ENCODE measurements at places on chromosomes 12 and 14.

GRCh38 chr14:74411671-74412070 lies 14.3 kb downstream of the SYNDIG1L start:
- DNase-seq, result no peak

GRCh38 chr12:64968989-64969819 lies 144.8 kb downstream of the TBC1D30 start:
- no peak for DNase-seq

- no peak for DNase-seq
Measured at GRCh38 chr12:127881371-127882140, 385.4 kb upstream of the TMEM132C start.

DNA sequence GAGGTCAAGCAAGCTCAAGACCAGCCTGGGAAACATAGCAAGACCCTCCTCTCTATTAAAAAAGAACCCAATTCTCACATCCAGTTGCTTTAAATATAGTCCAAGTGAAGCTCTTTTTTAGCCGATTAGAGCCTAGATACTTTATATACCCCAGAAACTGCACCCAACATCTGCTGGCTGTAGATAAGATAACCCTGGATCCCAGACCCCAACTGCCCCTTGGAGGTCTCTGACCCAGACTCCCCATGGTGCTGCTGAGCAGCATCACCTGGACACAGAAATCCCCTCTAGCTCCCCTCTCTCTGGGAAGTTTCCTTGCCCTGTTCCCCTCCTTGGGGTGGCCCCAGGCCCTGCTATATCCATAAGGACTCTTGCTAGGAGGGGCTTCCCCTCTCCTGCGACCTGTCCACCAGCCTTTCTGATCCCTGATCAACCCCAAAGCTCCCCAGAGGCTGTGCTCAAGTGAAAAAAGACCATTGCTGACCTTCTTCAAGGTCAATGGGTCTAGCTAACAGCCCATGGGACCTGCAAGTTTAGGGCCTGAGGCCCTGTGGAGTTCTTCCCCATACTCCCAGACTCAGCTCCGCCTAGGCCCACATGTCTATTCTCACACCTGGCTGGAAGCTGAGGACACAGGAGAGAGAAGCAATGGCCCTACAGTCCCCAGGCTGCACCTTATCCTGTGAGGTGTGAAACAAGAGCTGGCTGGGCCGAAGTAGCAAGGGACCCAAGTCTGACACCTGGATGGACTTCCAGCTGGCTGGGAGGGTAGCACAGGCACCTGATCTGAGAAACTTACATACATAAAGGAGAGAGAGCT lies 56.2 kb downstream of the ARL6IP4 start:
- no peak for DNase-seq

GRCh38 chr12:46774322-46774633 lies 51.5 kb downstream of the SLC38A4 start:
- no peak for DNase-seq

GRCh38 chr12:4789776-4790175 lies 69.6 kb downstream of the GALNT8 start:
- no peak for DNase-seq

DNA sequence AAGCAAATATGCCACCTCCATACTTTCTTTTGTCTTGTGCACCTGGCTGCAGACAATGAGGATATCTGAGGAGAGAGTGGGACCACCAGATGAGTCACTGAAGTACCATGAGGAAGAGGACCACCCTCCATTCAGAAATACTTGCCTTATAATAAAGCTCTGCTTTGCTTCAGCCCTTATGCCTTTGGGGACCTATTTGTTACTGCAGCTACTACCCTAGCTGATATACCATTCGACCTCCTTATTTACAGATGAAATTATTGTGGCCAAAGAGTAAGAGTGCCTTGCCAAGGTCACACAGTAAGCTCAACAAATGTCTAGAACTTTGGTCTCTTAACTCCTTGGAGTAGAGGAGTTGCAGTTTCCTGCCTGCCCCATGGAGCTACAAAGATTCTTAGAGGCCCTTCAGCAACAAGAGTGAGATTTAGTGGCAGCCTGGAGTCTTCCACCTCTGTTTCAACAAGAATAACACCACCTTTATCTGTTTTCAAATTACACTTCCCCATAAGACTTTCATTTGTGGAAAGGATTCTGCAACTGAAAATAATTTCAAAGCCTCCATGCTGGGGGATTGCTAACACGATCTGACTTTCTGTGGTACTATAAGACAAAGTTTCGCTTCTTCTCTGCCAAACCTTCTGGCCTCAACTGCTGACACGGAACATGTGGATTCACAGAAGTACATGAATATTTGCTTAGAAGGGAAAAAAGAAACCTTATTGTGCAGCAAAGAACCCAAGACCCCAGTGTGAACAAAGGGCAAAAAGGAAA lies 3.6 kb downstream of the CMKLR1 start:
- DNase-seq, result no peak

- DNase-seq, result no peak
Measured at GRCh38 chr12:112798048-112798760, 6.7 kb downstream of the RPH3A start.

- no peak for DNase-seq
Measured at GRCh38 chr14:102840771-102841528, 63.7 kb downstream of the TRAF3 start.

DNA sequence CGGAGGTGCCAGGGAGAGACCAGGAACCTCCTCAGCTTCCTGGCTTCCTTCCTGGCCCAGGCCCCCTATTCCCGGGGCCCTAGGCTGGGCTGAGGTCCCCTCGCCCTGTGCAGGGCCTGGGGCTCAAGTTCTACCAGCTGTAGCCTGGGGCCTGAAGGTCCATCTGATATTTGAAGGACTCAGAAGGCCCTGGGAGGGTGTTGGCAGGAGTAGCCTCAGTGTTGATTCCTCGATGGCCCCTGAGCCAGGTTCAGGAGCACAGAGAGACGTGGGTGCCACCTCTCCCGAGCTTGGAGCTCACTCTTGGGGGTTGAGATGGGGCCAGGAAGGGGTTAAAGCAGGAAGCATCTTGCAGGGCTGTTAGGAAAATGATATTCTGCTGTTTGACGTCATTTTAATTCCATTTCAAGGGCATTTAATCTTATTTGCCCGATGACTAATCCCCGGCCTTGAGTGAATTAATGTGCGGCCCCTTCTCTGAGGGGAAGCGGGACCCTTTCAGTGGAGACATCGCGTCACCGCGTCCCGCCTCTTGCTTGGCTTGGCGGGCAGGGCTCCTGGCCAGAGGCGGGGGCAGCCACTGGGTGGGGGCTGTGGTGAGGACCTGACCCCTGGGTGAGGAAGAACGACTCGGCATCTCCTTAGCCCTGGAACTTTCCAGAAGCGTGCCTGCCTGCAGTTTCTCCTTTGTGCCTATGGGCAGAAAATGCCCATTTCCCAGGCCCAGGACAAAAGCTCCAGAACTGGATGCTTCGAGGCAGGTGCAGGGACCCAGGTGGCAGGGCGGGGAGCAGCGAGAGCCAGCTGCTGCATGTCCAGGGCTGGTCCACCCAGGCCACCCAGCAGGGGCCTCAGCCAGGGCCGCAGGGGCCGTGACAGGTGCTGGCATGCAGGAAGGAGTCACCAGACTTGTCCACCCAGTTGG lies 158.3 kb downstream of the KIF26A start:
- no peak for DNase-seq

DNA sequence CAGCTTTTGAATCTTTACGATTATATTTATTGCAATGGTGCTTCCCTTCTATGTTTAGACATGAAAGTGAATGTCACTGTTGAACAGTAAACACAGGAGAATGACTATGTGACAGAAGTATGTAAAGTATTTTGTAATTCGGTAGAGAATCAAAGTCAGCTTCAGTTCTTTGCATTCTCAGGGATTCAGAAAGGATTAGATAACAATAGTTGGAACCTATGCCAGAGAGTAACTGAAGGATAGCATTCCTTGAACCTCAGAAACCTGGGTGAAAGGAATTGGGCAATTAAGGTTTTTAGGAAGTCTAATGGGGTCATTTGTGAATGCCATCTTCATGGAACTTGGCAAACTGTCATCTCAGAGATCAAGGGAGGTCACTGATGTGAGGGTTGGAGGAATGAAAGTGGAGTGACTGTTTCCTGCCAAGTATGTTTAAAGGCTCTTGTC lies 305.3 kb upstream of the DDHD1 start:
- DNase-seq, result no peak

GRCh38 chr12:53380794-53381730 lies 1.1 kb downstream of the SP1 start:
- no peak for DNase-seq

DNA sequence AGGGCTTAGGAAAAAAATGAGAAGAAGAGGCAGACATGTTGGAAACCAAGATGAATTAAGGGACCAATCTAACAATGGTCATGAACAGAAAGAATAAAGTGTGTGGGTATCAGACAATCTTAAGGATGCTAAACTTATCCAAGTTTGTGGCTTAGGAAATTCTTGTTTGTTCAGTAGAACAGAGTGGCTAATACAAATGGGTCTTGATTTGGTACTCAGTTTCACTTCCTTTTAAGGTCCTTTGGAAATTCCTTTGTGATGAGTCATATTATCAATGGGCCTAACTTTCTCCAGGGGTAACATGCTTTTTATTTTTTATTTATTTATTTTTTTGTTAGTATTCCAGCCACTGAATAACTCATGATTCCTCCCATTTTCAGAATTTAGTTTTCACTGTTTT lies 1154.7 kb upstream of the FLRT2 start:
- DNase-seq, result no peak

DNA sequence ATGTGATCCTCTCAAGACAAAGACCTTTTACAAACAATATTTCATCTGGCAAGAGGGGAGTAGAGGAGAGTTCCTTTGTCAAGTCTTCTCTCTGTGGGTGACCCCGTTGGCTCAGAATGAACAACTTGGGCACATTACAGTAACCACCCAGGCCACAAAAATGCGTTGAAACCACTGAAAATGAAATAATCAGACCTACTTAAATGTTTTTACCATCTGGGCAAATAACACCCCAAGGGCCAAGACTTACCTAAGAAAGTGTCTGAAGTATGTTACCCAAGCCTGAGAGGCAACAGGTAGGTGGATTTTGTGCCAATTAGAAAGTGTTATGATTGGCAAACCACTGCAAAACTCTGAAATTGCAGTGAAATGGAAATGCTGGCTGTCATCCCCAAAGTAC lies 1.3 kb downstream of the TC2N start:
- no peak for DNase-seq

DNA sequence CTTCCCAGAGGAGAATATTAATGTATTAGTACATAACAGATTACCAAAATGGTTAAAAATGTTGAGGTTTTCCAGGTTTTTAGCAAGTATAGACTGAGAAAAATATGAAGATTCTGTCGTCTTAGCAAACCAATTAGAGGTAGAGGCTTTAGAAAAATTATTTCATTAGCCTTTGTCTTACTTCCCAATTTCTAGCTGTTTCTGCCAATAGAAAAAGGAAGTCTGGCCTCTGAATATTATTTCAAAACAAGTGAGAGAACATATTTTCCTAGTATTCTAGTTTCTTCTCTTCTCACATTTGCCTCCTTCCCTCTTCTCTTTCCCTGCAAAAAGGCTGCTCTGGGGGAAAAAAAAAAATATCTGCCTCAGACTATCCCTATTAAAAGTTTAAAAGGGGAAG lies 16.4 kb downstream of the IPO8 start:
- no peak for DNase-seq

DNA sequence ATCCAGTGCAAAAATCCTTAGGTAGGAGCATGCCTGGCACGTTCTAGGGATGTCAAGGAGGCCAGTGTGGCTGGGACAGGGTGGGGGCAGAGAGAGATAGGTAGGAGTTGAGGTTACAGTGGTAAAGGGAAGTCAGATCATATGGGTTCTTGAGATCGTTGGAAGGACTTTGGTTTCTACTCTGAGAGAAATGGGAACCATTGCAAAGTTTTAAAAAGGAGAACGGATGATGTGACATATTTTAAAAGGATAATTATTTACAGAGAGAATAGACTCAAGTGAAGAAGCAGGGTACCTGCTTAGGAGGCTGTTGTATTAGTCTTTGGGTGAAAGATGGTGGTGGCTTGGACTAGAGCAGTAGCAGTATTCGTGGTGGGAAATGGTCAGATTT lies 47.6 kb upstream of the ATP2B1 start:
- no peak for DNase-seq

GRCh38 chr12:54882079-54882478 lies 27.8 kb downstream of the MUCL1 start:
- no peak for DNase-seq

- no peak for DNase-seq
Measured at GRCh38 chr14:24984846-24985589, 64.9 kb downstream of the STXBP6 start.

DNA sequence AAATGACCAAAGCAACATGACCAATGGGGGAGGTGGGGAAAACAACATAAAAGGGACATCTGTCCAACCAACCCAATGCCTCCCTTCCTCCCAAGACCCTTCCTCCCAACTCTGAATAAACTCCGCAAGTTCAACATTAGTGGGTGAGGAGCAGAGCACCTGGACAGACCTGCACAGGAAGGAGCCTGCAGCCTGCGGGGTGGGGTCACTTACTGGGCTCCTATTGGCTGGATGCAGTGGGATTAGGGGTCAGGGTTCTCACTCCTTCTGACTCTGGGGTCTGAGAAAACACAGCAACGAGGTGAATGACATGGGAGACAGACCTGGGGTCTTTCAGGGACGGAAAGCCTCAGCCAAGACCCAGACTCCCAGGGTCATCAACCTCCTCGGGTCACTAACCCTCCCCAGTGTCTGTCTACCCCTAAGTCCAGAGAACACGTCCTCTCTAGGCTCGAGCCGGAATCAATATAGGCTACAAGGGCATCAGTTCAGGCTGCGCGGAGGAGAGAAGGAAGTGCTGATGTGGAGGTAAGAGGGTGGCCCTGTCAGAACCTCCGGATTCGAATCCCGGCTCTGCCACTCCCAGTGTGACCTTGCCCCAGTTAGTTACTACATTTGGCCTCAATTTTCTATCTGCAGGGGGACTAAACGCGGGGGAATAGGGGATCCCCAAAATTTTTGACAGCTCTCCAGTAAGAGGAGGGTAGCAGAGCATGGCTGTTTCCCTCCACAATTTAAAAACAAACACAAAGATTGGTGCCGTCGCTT lies 860 bp downstream of the NDRG2 start:
- no peak for DNase-seq

DNA sequence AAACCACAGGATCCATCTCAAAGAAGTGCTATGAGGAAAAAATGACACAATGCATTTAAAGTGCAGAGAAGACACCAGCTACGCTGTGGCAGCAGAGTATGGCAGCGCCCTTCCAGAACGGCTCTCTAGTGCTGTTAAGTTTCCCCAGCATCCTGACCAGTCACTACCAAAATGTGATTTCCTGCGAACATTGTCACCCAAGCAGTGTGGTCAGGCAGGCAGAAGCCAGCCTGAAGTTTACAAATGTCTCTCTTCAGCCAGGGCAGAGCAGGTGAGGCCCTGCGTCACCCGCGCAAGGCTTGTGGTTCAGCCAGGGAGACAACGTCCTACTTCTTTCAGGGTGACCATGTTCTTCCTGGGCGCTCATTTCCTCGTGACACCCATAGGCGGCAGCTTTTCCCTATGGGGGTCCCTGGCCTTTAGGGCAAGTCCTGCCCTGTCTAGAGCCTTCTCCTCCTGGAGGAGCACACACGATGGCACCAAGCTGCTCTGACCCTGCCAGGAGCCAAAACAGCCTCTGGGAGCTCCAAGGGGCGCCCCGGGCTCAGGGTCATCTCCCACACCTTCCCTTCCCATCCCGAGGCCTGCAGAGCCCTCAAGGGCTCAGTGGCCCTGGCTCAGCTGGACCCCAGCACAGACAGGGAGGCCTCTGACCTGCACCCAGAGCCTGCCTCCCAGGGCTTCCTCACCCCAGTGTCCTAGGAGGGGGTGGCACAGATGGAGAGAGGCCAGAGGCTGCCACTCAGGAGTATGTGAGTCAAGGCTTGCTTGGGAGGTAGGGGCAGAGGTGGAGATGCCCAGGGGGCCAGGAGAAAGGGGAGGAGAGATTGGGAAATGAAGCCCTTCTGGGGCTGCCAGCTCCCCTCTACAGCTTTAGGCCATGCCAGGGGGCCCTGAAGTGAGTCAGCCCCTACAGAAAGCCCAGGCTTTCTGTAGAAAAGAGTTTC lies 41.9 kb downstream of the PSMA6 start:
- DNase-seq, result peak; percentile 32

GRCh38 chr12:124453419-124454351 lies 113.7 kb downstream of the NCOR2 start:
- DNase-seq, result peak; percentile 87
